ENCODE measurements at places on chromosomes 6 and 20. TPM values are rescaled to one million over a fixed set of nuclear protein-coding genes. Genes with fewer than 3 reads are reported as not detected.

OVOL2 gene
- total RNA-seq, result not detected

FRK gene
- total RNA-seq, result 26.8 TPM

IP6K3 gene
- 7.0 TPM for total RNA-seq

LPIN3 gene
- total RNA-seq, result 1.5 TPM

BIRC7 gene
- total RNA-seq, result 0.23 TPM

C2 gene
- total RNA-seq, result 212 TPM

F13A1 gene
- 4.9 TPM for total RNA-seq

NFATC2 gene
- 3.5 TPM for total RNA-seq

GRM1 gene
- total RNA-seq, result under 0.01 TPM

TASP1 gene
- total RNA-seq, result 10.0 TPM

EEF1A2 gene
- not detected for total RNA-seq

ZBTB46 gene
- total RNA-seq, result 12.1 TPM

FKBP1A gene
- 50.0 TPM for total RNA-seq

RNF182 gene
- total RNA-seq, result 1.4 TPM

PI3 gene
- total RNA-seq, result not detected

NOX3 gene
- total RNA-seq, result not detected

RPN2 gene
- 153 TPM for total RNA-seq

FAM209B gene
- total RNA-seq, result not detected

KCNG1 gene
- total RNA-seq, result 0.14 TPM

TMEM181 gene
- 15.6 TPM for total RNA-seq

SLCO4A1 gene
- total RNA-seq, result 3.5 TPM

ESR1 gene
- total RNA-seq, result 16.1 TPM

COX7A2 gene
- 279 TPM for total RNA-seq

AVP gene
- not detected for total RNA-seq

PACRG gene
- total RNA-seq, result 0.47 TPM

AURKA gene
- 41.6 TPM for total RNA-seq

BTNL2 gene
- total RNA-seq, result not detected

DEFB116 gene
- not detected for total RNA-seq

BNIP5 gene
- not detected for total RNA-seq

POU3F2 gene
- total RNA-seq, result not detected

DEF6 gene
- 3.3 TPM for total RNA-seq

AFDN gene
- 33.3 TPM for total RNA-seq

PLN gene
- total RNA-seq, result 0.14 TPM

GSTA1 gene
- total RNA-seq, result 59.4 TPM

ZC3H12D gene
- 1.4 TPM for total RNA-seq

TNFRSF6B gene
- 0.09 TPM for total RNA-seq

TSPYL4 gene
- total RNA-seq, result 3.6 TPM

RSPO3 gene
- total RNA-seq, result 1.6 TPM

CNR1 gene
- 0.67 TPM for total RNA-seq

SGK1 gene
- total RNA-seq, result 113 TPM

PSMB8 gene
- 39.1 TPM for total RNA-seq

VNN1 gene
- 2.7 TPM for total RNA-seq

NELFCD gene
- 39.1 TPM for total RNA-seq

MROH8 gene
- 2.0 TPM for total RNA-seq

TRAPPC3L gene
- 0.19 TPM for total RNA-seq

CAP2 gene
- 2.5 TPM for total RNA-seq

EFCAB8 gene
- 0.25 TPM for total RNA-seq
